Astrocyte of the hippocampus (primary cell): ENCODE measurements at places on chromosomes 1 and 21.
A peak's percentile ranks its signal among the peaks of the same experiment; 100 is the strongest.

DNA sequence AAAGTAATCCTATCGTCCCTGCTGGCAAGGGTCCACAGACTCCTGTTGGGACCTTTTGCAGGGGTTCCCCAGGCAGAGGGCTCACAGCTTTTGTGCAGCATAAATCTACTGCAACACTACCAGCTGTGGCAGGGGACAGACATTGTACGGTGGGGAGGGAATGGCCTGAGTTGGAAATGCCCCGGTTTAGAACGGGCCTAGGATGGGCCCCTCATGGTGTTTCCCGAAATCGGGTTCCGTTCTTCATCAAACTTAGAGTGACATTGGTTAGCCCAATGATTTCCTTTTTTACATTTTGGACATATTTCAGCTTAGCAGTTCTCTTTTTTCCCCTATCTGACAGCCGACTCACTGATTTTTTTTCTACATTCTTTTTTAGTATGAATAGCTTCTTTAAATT lies 26.5 kb upstream of the SAMD11 start:
- no peak for DNase-seq

- DNase-seq = peak; percentile 88
Observed at GRCh38 chr1:207890136-207890738, 20.7 kb downstream of the CD34 start.

DNA sequence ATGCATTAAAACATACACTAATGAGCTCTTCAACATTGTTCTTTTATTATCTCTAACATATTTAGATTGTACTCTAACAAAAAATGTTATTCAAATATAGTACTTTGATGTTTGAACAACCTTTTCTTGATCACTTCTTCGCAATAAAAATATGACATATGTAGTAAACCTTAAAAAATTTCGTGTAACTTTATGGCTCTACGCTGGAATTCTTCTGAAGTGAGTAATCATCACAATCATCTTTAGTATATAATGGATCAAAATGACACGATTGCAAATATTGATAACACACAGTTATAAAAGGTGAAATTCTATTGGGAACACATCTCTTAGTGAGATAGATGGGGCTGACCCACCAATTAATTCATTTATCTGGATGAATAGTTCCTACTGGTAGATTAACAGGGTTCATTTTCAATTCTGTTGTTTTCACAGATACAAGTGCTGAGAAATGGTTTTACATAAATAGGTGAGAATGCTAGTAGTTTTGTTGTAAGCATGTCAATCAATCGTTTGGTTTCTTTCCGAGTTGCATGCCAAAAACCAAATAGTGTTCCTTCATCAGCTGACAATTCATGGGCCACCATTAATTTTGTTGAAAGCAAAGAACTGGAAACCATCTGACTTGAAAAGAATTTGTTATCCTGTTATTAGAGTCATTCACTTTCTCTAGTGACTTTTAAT lies 1.5 kb upstream of the ZMPSTE24 start:
- peak; percentile 17 for DNase-seq

- DNase-seq = peak; percentile 19
Observed at GRCh38 chr1:15070145-15070748, 83.3 kb upstream of the TMEM51 start.

GRCh38 chr1:225427235-225428067 lies at the start of gene LBR:
LBR (minus strand) TSS chr1:225428038; CDS start chr1:225424075, 3,963 bp downstream.
- peak; percentile 68 for DNase-seq

DNA sequence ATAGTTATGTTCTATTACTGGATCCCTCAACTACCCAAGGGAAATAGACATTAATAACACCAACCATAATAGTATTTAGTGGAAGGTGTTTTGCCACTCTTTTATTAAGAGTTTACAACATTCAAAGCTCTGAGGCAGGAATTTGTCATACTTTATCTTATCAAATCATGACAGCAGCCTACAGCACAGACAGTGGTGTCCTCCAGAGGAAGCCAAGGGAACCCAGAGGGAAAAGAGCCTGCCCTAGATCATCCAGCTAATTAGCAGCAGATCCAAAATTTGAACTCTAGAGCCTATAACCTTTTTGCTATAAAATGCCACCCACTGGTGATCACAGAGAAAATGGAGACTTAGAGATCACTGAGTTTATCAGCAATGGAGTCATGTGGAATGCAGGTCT lies 18.2 kb downstream of the VAV3 start:
- no peak for DNase-seq

DNA sequence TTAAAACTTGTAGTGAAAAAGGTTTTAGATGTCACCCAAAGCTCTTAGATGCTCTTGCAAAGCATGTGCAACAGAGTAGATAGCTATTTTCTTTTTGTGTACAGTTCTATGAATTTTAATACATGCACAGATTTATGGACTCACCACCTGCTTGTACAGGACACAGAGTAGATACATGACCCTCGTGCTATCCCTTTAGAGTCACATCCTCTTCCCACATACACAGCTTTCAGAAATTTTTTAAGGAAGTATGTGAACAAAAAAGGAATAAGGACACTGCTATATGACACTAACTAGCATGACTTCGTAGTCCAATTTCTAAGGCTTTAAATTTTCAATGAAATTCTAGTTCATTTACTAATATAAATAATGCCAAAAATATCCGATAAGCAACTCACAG lies 60.9 kb downstream of the ABL2 start:
- no peak for DNase-seq

- DNase-seq = no peak
Observed at GRCh38 chr1:237673631-237674030, 217.1 kb downstream of the ZP4 start.

- DNase-seq = no peak
Observed at GRCh38 chr1:26317612-26318337, at the start of gene CD52. CD52 (plus strand) TSS chr1:26317958; CDS start chr1:26318018, 60 bp downstream.

- DNase-seq = peak; percentile 69
Observed at GRCh38 chr1:41341772-41342562, 19.3 kb upstream of the FOXO6 start.

DNA sequence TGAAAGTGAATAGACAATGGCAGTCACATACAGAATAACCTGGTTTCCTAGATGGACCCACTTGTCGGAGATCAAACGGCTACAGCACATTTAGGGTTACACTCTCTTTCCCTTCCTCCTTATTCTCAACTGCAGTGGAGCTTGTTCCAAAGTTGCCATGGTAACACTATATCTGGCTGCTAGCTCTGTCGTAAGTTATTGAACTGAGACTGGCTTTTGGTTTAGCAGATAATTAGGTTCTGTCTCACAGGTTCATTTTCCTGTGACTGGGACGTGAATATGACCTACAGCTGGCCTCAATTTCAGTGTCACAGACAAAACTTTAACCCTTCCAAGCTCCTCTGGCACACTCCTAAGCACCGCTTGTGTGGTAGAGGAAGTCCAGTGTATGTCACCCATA lies 875.8 kb downstream of the USP25 start:
- peak; percentile 49 for DNase-seq

DNA sequence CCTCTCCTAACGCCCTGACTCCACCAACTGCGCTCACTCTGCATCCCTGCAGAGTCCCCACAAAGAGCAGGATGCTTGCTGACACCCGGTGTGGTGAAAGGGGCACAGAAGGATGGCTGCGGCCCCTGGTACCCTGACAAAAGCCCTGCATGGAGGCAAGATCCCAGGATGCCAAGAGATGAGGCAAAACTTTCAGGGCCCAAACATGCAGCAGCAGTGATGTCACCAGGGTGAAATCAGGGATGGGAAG lies 36.6 kb downstream of the SLC9A1 start:
- DNase-seq = no peak

DNA sequence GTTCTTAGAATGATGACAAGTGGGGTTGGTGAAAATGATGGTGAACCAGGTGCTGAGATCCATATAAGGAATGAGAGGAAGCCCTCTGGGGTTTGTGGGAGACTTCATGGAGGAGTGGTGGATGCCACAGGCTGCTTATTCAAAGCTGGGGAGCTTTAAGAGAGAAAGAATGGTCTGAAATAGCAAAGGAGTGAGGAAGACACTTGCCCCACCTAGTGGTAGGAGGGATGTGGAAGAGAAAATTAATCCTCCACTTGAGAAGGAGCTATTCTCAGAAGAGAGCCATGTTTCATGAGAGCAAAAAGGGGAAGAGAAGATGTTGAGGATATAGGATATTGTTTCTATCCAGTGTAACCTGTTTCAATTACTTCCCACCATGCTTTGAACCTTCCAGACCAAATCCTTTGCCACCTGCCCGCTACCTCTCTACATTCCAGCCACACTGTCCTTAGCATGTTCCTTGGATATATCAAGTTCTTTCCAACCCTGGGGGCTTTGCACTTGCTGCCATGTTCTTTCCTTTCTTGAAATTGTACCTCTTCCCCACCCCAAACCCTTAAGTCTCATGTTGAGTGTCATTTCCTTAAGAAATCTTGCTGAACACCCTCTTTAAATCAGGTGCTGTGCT lies 19.6 kb upstream of the ZNF648 start:
- peak; percentile 53 for DNase-seq
